T-helper 17 cell (primary cell): ENCODE measurements at places on chromosomes 2 and 18. TPM values are rescaled to one million over a fixed set of nuclear protein-coding genes. Genes with fewer than 3 reads are reported as not detected.

TMEM178A gene
- total RNA-seq = 0.65 TPM

SCN2A gene
- 0.07 TPM for total RNA-seq

HOXD12 gene
- not detected for total RNA-seq

CDK5R2 gene
- total RNA-seq = not detected

ACVR1C gene
- total RNA-seq = 8.5 TPM

CAPN14 gene
- 0.65 TPM for total RNA-seq

DNA sequence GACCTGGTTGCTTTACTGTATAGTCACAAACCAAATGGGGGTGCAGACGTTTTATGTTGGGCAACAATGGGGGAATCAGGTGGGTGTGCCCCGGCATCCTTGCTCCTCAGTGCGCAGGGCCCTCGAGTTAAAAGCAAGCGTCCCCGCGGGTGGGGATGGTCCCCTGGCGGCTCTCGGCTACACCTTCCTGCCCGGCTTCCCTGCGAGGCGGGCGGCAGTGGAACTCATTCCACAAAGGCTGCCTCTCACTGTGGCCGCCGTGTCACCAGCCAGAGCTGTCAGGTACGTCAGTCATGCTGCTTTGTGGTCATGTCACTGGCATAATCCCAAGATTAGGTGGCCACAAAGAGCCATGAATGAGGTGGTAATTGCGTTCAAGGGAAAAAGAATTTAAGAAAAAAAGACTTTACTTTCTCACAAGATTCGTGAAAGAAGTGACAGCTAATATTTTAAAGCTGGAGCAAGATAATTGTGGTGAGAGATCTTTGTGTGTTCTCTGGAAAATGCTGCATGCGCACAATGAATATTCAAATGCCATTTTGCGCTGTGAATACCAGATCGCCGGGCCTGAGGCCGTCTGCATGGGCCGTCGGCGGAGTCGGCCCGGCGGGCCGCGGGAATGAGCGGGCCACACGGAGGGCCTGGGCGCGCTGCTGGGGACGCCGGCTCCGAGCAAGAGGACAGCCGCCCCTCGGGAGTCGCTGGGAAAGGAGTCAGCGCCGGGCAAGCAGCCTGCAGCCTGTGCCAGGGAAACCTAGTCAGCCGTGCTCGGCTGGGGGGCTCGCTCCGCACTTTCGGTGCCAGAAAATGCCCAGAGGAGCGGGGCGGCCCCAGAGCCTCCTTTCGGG lies 82.3 kb upstream of the LDLRAD4 start:
- DNase-seq = no peak

DNA sequence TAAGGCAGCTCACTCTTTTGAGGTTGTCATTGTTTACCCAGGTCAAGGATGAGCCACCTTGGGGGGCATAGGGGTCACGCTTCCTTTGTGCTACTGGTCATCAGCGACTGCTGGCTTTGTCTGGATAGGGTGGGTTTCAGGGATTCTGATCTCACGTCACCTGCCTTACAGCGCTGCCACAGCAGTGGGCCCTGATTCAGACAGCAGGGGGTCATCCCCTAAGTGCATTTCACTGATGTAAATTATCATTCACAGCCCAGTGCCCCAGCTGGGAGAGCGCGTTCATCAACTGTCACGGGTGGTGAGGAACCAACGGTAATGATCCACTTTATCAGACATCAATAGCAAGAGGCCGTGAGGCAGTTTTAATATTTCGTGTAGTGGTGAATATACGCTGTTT lies 291.2 kb downstream of the NEDD4L start:
- DNase-seq = no peak

- no peak for DNase-seq
Measured at GRCh38 chr2:178238154-178238521, 43.8 kb downstream of the OSBPL6 start.

DNA sequence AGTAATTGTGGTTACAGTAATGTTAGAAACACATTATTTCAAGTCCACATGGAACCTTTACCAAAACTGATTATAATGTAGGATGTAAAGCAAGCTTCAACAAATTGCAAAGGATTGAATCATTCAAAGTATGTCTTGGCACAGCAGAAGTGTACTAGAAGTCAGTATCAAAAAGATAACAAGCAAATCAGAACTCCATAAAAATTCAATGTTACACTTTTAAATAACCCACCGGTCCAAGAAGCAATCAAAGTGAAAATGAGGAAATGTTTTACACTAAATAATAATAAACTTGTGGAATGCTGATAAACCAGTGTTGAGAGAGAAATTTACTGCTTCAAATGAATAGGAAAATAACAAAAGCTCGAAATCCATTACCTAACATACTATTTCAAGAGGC lies 47.7 kb downstream of the TTC21B start:
- DNase-seq = no peak

- no peak for DNase-seq
Measured at GRCh38 chr2:2839782-2840531, 508.9 kb upstream of the MYT1L start.

DNA sequence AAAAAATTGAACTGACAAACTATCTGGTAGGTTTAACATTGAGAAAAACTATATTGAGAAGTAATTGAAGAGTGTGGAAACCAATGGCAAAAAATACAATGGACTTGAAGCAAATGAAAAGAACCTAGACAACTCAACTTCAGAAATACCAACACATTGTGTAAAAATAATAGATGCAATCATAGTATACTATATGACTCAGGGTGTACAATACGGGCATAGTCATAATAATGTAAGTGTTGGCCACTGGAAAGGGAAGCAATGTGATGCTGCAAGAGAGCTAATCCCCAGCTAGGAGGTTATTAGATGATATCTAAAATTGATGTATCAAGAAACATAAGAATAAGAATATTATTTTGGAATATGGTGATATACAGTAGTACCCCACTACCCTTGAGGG lies 45.3 kb downstream of the SMAD7 start:
- no peak for DNase-seq

DNA sequence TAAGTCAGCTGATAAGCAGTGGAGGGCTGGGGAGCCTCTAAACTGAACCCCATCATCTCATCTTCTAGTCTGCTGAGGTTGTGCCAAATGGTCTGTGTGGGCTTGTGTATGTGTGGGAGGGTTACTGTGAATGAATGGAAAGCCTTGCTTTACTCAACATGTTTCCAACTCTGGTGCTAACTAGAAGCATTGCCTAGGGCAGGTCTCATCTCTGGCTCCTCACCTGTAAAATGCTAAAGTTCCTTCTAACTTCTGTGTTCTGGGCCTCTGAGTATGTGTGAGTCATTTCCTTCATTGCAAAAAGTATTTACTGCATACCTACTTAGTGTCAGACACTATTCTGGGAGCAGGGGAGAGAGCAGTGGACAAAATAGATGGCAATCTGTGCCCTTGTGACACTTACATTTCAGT lies 1.3 kb downstream of the LIPG start:
- DNase-seq = no peak

GRCh38 chr18:28903306-28903705 lies 726.4 kb upstream of the CDH2 start:
- no peak for DNase-seq

GRCh38 chr18:35512761-35513160 lies 15.0 kb upstream of the INO80C start:
- no peak for DNase-seq

GRCh38 chr18:8561123-8561910 lies 47.9 kb upstream of the RAB12 start:
- no peak for DNase-seq

DNA sequence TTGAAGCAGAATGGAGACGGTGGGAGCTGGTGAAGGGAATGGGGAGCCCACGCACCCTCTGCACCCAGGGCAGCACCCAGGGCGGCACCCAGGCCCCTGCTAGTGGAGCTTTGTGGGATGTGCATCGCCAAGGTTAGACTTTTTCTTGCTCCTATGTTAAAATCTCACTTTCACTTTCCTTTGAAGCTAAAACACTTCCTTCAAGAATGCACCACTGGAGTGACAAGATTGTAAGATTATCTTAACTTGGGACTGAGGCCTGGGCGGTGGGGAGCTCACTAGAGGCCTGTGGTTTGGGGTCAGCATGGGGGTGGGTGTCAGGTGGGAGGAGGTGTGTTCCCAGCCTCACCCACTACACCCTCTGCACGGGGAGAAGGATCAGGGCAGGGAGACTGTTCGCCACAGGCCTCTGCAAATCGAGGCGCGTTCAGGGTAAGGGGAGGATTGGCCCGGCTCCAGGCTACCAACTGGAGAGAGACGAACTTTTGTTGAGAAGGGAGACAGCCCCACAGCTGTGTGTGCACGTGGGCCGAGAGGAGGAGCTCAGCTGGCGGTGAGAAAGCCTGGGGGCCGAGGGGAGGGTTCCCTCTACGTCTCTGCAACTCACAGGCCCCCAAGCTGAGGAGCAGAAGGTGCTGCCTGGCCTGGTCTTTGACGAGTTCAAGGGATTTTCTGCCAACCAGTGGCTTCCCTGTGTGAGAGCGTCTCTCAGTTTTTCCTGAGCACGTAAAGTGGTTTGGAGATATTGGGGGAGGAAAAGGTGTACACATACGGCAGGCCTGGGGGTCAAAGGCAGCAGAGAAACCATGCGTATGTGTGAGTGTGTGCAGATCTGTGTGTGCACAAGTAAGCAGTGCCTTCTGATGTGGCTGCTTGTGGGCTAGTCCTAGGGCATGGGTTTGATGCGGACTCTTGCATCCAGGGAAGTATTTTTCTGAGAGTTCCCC lies 147.7 kb downstream of the KLHL29 start:
- DNase-seq = no peak

- DNase-seq = no peak
Measured at GRCh38 chr2:16000642-16001041, 60.3 kb downstream of the MYCN start.

DNA sequence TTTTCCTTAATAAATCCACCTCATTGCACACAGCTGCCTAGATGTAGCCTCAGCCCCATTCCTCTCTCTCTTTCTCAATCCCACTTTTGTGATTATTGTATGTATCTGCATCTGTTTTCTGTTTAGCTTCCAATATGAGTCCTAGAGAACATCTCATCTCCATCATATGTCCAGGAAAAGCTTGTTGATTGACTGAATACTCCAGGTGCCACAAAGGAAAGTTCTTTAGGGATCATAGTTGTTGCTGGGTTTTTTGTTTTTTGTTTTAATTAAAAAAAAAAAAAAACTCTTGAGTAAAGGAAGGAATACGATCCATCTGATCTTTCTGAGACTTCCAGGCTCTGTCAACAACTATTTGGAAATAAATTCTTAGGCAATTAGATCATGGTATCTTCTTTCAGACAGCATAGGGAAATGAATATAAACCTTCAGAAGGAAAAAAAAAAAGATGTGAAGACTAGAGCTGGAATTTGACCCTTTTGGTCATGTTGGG lies 42.5 kb downstream of the KIAA2012 start:
- no peak for DNase-seq

DNA sequence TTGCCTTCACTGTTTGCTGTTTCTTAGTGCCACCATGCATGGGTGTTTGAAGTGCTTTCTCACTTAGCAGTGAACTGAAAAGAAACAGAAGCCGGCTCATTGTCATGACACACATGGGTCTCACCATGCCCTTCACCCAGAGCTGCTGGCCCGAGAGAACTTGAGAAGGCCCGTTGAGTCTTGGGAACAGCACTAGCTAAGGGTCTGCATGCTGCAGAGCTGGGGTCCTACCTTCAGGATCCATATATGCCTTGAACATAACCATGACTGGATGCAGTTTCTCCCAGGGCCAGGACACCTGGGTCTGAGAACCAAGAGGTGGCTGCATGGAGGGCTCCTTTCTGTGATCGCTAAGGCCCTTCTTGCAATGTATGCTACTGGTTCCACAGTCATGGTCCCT lies 245.5 kb upstream of the HS6ST1 start:
- no peak for DNase-seq

- no peak for DNase-seq
Measured at GRCh38 chr2:171512014-171512413, 10.3 kb upstream of the CYBRD1 start.

- no peak for DNase-seq
Measured at GRCh38 chr2:59888015-59888414, 665.4 kb downstream of the BCL11A start.

DNA sequence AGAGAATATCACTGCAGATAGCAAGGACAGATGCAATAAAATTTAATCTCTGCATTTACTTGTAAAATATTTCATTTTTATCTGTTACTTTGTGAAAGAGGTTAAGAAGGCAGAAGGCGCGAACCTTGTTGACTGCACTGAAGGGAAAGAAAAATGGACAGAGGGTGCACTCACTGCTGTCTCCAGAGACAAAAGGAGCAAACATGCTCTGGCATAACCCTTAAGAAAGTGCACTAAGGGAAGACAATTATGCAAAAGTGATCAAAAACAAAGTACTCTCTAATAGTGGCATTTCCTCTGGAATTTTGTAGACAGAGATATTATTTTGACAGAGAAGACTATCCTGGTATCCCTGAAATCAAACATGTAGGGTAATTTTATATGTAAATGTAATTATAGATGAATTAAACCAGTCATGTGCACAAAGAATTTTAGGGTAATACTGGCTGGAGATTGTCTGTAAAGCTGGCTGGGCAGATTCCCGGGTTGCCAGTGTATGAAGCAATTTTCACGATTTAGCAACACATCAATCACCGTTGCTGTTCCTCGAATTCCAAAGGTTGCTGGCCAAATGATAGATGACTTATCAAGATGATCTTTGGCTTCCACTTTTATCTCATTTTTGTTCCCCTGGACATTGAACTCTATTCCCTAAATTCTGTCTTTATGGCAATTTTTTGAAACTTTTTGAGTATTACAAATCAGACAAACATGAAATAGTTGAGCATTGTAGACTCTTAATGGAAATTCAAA lies 1176.9 kb downstream of the SUCLG1 start:
- no peak for DNase-seq

DNA sequence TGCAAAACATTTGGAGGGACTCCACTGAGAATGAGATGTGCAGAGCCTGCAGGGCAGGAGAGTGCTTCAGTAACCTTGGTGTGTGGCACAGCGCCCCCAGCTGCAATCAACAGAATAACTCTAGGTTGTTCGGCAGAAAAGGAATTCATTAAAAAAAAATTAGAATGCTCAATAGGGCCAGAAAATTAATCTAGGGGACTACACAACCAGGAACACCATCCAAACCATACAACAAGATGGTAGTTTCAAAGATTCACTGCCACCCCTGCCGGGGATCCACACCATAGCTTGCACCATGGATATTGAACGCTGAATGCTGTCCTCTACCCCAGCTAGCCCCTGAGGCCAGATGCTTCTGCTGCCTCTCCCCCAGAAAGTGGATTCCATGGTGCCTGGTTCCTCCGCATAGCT lies 50.1 kb downstream of the THUMPD2 start:
- no peak for DNase-seq

DNA sequence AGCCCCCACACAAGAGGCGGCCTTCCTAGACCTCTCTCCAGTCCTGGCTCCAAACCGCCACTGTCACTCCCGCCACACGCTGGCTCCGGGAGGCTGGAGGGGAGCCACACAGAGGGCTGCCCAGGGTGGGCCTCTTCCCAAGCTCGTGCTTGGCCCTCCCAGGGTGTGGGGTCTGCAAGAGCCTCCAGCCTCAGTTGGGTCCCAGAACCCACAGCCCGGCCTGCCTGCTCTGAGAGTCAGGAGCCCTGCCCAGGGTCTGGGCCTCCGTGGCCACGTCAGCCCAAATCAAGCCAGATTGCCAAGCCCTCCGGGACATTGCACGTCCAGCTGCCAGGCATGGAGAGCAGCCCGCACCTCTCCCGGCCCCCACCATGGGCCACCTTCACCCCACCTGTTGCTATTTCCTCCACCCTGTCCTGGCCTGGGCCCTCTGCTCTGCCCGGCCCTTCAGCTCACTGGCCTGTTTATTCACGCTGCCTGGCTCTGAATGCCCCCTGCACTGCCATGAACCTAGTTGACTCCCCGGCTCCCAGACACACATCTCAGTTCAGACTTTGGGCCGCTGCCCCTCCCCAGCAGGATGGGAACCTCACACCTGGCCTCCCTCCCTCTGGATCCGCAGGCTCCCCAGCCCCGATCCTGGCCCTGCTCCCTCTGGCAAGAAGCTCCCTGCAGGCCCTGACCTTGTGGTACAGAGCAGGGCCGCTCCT lies 61.0 kb downstream of the BIN1 start:
- no peak for DNase-seq
